ENCODE measurements at places on chromosomes 7 and 10. TPM values are rescaled to one million over a fixed set of nuclear protein-coding genes. Genes with fewer than 3 reads are reported as not detected.

GPR15LG gene
- not detected for total RNA-seq

GIMAP6 gene
- total RNA-seq, result not detected

GPNMB gene
- total RNA-seq, result 139 TPM

ZP3 gene
- total RNA-seq, result not detected

GHRHR gene
- total RNA-seq, result not detected

C10orf105 gene
- total RNA-seq, result not detected

Measured in chondrocyte (in vitro differentiated cells).